ENCODE measurements at places on chromosomes 1 and 21.
A peak's percentile ranks its signal among the peaks of the same experiment; 100 is the strongest.

DNA sequence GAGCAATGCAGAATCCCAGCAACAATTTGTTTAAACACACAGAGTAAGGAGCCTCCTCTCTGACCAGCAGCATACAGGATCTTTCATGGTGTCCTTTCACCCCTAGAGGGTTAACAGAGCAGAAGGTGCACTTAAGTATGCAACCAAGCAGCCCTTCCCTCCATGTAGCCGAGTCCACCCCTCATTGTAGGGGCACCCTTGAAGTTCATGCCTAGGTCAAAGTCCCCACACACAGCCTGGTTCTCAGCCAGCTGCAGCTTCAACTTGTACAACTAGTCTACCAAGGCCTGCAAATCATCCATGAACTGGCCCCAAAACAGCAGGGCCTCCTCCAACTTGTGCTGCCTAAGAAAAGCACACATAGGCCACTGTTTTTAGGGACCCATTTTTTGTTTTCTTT lies 7.0 kb upstream of the BMP8B start:
- DNase-seq: no peak

DNA sequence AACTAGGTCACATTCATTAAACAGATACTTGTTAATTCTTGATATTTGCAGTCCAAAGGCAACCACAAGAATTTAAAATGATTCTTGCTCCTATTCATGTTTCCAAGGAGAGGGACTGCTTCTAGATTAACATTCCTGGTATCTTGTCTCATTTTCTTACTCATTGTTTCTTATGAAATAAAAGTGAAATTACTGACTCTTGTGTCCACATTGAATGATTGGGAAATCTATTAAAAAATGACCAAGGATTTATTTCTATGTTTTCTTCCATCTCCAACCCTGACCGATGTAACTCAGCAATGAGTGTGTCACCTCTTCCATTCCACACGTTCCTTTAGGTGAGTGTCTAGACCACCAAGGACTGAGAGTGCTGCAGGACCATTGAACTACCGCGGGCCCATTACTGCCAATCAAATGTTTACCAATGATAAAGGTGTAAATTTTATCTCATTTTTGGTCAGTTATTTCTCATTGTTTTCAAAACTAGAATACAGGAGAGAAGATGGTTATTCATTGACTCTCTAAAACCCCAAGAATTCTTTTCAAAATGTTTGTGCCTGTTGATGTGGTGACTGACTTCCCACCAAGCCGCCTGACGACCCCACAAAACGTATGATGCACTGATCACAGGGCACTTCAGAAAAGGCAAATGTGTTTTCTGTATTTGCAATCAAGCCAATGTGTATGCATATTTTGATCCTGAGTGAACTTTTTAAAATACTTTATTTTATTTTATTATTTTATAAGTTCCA lies 414.6 kb upstream of the PTBP2 start:
- no peak for DNase-seq

- DNase-seq: no peak
Measured at GRCh38 chr1:183896466-183897048, 91.6 kb downstream of the RGL1 start.

- DNase-seq: no peak
Measured at GRCh38 chr1:11654939-11655808, 497 bp downstream of the FBXO44 start.

DNA sequence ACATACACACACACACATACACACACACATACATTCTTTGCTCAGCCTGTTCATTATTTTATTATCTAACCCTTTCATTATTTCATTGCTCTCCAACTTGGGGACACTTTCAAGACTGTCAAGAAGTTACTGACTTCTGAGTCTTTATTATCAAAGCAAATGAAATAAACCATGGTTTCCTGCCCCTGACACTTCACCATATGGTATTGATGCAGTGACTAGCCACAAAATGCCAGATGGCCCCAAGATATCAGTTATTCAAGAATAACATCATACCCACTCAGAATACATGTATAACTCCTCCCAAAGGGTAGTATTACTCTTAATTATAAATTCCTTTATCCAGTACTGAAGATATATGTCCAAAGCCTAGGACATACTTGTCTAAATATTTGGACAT lies 197.3 kb downstream of the MRPL39 start:
- DNase-seq: no peak

DNA sequence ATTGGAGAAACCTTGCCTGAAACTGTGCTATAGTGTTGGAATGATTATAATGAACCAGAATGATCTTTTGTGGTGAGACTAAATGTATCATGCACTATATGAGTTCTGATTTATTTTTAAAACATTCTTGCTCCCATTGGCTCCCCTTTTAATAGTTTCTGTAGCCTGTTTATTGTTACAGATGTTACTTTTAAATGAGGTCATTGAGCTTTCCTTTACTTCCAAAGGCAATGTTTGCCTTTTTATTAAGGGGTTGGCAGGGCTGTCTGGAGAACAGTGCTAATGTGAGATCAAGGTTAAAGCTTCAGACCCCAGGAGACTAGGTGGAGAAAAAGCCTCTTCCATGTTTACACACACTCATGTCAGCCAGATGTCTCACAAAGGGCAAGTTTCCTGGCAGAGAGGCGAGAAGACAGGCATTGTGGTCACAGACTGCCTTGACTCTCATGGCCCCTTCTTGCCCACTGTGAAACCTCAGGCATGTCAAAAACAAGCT lies 120.6 kb upstream of the RAVER2 start:
- no peak for DNase-seq

- no peak for DNase-seq
Measured at GRCh38 chr1:89689234-89689633, 56.3 kb downstream of the LRRC8C start.

- DNase-seq: no peak
Measured at GRCh38 chr1:228837817-228838716, 102.8 kb downstream of the RHOU start.

- DNase-seq: no peak
Measured at GRCh38 chr1:184419350-184420161, 32.7 kb downstream of the C1orf21 start.

GRCh38 chr1:102879439-102879993 lies 228.8 kb downstream of the COL11A1 start:
- DNase-seq: no peak

- no peak for DNase-seq
Measured at GRCh38 chr1:205581321-205581980, 50.4 kb downstream of the ELK4 start.

DNA sequence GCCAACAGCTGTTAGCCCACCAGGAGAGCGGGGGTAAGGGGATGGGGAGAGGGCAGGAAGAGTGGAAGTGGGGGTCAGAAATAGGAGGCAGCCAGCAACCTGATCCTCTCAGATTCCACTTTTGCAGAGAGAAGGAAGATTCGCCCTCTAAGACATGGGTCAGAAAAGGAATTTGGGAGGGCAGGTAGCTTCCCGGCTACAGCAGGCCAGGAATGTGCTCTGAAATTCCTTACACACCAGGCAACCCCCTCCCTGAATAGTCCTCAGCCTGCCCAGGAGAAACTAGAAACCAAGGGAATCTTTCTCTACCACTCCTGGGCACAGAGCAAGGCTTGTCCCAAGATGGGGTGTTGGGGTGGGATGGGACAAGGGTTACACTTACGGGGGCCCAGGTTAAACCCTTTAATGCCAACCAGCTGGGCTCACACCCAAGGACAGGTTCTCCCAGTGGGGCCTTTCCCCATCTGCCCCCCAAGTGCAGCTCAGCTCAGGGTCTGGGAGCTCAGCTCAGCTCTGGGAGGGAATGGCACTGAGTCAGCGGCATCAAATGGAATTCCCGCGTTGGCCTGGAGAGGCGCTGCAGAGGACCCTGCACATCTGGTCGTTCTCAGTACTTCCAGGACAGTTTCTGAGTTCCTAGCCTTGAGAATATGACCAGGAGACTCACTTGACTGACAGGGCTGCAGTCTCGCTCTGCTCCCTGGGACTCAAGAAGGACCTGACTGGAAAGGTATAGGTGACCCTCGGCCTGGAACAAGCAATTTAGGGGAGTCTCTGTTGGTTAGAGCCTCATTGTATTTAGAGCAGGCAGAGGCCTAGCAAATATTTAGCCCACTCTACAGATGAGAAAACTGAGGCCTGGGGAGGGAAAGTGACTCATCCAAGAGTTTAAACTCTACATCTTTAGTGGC lies 761 bp downstream of the TNNT2 start:
- DNase-seq: peak; percentile 30

GRCh38 chr1:12473596-12474362 lies 144.2 kb downstream of the DHRS3 start:
- peak; percentile 5 for DNase-seq

DNA sequence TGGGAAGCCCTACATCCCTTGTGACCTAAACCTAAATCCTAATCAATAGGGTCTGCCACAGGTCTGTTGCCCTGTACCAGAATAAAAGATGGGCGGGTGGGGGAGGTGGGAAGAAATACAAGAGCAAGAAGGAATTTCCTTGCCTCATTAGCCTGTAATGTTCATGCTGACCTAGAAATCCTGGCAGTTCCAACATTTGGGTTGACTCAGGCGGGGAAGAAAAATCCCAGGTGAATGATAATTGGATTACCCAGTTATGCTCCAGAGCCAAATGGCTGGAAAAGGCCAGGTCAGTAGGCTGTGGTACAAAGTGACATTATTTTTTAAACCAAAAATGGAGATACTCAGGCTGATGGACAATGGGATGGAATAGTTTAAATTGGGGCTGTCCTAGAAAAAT lies 27.3 kb upstream of the A3GALT2 start:
- no peak for DNase-seq

- no peak for DNase-seq
Measured at GRCh38 chr1:245419461-245419978, 264.7 kb downstream of the KIF26B start.

Measured in SK-N-DZ (cell line).